Progenitor cell of endocrine pancreas (in vitro differentiated cells): ENCODE measurements at places on chromosomes 2 and 18. TPM values are rescaled to one million over a fixed set of nuclear protein-coding genes. Genes with fewer than 3 reads are reported as not detected.

- DNase-seq, result no peak
These were observed 2.5 kb downstream of the GYPC start for GRCh38 chr2:126658319-126658904.

The MAP3K19 gene
- not detected in 2 replicates for total RNA-seq

DNA sequence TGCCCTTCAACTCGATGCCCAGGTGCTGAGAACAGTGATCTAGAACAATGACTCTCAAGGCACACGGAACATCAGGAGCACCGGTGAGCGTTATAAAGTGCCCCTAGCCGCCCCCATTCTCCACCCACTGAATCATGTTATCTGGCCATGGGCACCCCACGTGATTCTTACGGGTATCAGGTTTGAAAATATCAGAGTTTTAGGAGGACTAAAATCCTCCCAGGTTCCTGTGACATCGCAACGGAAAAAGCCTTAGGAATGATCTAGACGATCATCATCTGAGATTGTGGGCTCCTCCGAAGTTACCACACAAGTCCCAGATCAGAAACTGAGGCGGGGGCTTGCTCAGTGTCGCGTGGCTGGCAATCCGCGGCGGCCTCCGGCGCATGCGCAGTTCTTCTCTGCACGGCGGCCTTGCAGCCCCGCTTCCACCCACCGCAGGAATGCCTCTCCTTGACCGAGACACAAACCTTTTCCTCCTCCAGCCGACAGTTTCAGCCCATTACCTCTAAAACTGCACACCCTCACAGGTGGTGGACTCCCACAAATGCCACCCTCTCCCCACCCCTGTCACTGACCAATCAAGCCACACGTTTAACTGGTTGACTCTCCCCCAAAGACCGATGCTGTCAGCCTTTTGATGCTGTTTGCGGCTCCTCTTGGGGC, 5.8 kb upstream of the MRPL33 start:
- DNase-seq, result no peak

The SAG gene
- total RNA-seq, result not detected in 2 replicates

DNA sequence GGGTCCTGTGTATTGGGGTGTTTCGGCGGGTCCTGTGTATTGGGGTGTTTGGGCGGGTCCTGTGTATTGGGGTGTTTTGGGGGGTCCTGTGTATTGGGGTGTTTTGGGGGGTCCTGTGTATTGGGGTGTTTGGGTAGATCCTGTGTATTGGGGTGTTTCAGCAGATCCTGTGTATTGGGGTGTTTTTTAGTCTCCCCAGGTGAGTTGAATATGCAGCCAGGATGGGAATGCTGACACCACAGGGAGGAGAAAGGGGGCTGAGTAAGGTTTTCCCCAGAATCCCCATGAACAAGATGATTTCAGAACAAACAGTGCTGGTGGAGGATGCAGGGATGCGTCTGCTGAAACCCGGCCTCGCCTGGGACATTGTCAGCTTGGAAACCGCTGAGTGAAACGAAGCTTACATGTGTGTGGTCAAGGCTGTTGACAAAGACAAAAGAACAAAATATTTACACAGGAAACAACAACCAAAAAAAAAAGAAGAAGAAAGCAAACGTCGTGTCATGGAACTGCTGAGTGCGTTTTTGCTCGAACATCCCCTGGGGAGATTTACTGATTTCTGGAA, 88.5 kb upstream of the ODC1 start:
- DNase-seq, result no peak

GRCh38 chr18:75365254-75365629, 62.3 kb downstream of the SMIM21 start:
- no peak for DNase-seq

- DNase-seq, result no peak
These were observed 48.3 kb downstream of the MYO3B start for GRCh38 chr2:170226216-170226615.

- no peak for DNase-seq
These were observed 207.5 kb downstream of the LOXHD1 start for GRCh38 chr18:46449499-46449898.

DNA sequence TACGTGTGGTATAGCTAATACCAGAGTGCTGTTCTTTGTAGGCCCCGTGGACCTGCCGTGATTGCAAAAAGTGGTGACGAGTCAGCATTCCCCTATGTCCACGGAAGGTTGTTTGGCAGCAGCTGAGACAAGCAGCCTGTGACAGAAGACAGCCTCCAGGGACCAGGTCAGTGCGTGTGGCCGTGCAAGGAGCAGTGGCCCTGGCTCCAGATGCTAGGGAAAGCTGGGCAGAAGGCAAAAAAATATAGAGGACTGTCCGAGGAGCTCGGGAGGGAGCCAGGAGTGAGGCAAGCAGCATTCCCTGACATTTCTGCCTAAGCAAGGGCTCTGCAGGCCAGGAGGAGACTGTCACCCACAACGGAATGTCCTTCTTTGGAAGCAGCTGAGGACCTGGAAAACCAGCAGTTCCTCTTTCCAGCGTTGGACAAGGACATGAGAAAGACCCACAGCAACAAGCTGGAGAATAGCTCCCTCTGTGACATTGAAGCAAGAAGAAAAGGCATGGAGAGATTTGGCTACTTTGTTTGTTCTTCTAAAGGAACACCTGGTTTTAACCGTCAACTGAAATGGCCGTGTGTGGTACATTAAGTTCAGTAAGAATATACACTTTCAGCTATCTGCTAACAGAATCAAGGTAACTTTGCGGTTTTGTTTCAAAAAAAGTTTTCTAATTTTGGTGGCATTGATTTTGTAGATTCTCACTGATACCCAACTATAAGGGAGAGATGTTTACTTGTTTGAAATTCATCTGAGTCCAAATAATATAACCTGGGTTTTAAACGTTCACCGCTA, 58.3 kb downstream of the NPAS2 start:
- no peak for DNase-seq

The C2orf80 gene
- total RNA-seq, result not detected in 2 replicates

The AMER3 gene
- total RNA-seq, result 6.4 and 7.0 TPM in 2 replicates
